ENCODE measurements at places on chromosomes 6 and 20. TPM values are rescaled to one million over a fixed set of nuclear protein-coding genes. Genes with fewer than 3 reads are reported as not detected.

Gene NHLRC1
- 0.73 TPM for polyA plus RNA-seq

Gene BANF2
- not detected for polyA plus RNA-seq

Gene CCN6
- not detected for polyA plus RNA-seq

Gene AIG1
- 69.5 TPM for polyA plus RNA-seq

Gene MAP7
- polyA plus RNA-seq = 1.2 TPM

Gene NFKBIE
- 5.7 TPM for polyA plus RNA-seq

Gene TRIM15
- polyA plus RNA-seq = not detected

Gene PPP1R3G
- polyA plus RNA-seq = 3.8 TPM

Gene ID4
- polyA plus RNA-seq = 6.9 TPM

Gene PGBD1
- 4.6 TPM for polyA plus RNA-seq
